ENCODE measurements at places on chromosomes 7 and 10.

GRCh38 chr10:26804418-26805393 lies 56.1 kb downstream of the ABI1 start:
- no peak for DNase-seq

- DNase-seq: peak; percentile 26
Measured at GRCh38 chr7:156751319-156751718, 110.7 kb downstream of the RNF32 start.

DNA sequence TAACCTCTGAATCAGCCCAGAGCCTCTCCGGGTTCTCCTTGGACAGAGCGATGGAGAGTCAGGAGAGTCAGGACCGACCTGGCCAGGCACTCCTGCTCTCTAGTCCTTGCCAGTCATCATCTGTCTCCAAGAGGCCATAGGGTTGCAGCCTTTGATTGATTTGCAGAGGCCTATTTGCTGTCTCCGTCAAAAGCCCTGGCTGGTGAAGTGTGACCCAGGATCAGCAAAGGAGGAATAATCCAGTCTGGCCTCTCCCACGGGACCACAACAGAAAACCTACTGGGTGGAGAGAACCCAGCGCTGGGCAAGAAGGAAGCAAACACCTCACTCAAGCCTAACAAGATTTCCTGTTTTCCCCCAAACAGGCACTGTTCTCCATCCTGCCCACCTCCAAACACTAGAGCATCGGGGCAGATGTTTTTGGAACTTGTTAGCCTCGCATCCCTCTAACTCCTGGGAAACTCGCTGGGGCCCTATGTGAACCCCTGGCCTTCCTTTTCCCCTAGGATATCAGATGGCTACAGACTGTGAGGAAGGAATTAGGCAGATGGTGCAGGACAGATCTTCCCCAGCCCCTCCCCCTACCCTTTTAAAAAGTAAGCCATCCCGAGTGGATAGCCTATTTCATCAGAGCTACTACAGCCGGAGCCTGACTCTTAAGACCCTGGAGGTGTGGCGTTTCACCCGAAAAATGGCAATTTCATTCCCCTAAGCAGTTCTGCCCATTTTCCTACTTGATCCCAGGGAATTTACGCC lies 54.3 kb downstream of the PODXL start:
- DNase-seq: no peak

- no peak for DNase-seq
Measured at GRCh38 chr7:35520810-35521625, 173.9 kb downstream of the HERPUD2 start.

DNA sequence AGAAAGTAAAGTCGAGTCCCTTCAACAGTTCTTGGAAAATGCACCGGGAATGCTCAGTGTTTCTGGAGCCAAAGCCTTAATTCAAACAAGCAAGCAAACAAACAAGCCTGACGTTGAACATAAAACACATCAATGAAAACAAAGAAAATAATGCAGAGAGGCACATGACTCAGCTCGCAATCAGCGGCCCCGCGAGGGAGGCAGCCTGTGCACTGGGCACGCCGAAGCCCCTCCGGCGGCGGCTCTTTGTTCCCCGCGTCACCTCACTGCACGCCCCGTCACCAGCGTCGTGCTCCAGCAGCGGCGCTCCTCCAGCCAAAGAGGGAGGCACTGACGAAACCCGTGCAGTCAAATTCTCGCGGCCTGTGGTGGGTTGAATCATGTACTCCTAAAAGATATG lies 151.5 kb downstream of the DNAJB6 start:
- DNase-seq: no peak

DNA sequence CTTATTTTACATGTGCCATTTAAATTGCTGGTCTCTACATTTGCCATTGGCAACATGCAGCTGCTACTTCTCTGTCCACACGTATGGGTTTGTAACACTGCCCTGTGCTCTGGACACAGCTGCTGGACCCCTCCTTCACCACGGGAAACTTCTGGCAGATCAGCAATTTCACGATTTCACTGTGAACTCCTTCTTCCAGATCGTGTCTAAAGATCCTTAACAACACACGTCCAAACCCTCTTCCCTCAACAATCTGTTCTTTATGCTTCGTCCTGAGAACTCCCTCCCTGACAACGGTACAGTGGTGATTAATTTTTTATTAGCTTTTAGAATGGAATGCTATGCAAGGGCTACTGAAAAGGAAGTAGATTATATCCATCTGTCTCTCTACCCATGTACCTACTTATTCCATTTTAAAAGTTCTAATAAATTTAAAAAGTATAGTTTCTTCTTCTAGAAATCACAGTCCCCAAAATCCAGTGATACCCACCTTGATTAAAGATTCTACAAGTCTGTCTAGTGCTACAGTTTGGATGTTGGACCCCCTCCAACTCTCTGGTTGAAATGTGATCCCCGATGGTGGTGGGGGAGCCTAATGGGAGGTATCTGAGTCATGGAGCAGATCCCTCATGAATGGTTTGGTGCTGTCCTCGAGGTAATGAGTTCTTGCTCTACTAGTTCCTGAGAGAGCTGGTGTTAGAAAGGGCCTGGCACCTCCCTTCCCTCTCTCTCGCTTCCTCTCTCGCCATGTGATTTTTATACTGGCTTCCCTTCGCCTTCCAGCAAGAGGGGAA lies 81.0 kb downstream of the KIAA1549 start:
- DNase-seq: no peak

- no peak for DNase-seq
Measured at GRCh38 chr10:17802976-17803375, 6.2 kb upstream of the MRC1 start.

DNA sequence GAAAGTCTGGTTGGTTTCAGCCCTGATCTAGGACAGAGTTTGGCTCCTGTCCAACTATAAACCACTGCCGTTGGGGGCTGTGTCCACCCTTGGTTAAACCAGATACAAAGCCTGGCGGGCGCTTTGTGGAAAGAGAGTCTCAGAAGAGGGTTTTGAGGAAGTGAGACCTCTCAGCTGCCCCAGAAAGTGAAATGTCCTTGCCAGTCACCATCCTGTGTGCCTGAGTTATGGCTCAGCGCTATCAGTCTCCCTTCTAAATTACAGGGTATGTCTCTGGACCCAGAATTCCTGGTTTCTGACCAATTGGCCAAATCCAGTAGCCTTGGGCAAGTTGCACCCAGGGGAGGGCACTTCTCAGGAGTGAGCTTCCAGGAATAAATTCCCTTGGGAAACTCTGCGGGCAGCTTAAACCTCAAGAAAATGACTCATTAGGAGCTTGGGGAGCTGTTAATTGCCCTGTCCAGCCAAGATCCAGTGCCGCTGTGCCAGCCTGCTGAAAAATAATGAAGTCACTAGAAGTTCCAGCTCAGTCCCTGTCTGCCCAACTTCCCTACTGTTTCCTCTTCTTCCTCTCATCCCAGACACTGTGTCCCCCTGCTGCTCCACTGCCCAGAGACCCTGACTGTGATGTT lies 66.7 kb upstream of the PDZD8 start:
- no peak for DNase-seq

GRCh38 chr10:112904000-112904399 lies 46.0 kb upstream of the TCF7L2 start:
- no peak for DNase-seq
